ENCODE measurements at places on chromosomes 16 and 17.

DNA sequence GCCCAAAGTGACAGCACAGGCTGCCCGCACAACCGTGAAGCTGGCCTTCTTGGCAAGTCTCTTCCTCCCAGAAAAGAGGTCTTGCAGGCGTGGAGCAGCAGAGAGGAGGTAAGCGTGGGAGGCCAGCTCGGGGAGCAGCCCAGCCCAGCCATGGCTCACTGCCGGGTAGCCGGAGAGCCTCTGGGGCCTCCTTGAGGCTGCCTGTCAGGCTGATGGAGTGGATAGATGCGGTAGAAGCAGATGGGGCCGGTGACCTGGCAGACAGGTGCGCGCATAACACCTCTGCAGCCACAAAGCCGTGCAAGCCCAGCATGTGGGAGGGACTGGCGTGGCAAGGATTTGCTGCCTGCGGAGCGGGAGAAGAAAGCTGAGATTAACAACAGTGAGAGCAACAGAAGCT, 17.1 kb upstream of the DOK4 start:
- DNase-seq: no peak

DNA sequence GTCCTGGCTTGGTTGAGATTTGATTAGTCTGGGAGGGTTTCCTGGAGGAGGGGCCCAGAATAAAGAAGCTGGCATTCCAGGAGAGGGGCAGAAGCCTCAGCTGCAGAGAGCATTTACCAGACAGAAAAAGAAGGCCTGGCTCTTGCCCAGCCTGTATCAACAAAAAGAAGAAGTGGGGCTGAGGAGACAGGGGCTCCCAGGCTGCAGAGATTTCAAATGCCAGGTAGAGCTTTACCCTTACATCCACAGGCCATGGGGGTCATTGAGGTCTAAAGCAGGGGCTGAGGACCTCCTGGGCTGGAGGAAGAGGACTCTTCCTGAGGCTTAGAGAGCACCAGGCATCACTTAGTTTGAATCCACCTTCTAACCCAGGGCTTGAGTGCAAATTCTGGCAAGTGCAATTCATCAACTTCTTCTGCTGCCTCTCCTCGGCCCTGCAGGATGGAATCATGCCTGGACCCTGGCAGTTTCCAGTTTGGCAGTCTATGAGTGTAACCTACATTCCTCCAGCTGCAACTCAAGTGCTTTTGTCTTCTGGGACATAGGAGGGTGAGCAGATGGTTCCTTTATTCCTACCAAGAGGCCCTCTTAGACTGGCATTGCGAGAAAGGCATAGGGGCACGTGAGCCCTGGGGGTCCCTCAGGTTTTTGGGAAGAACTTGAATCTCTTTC, 15.3 kb downstream of the CA7 start:
- DNase-seq: no peak

DNA sequence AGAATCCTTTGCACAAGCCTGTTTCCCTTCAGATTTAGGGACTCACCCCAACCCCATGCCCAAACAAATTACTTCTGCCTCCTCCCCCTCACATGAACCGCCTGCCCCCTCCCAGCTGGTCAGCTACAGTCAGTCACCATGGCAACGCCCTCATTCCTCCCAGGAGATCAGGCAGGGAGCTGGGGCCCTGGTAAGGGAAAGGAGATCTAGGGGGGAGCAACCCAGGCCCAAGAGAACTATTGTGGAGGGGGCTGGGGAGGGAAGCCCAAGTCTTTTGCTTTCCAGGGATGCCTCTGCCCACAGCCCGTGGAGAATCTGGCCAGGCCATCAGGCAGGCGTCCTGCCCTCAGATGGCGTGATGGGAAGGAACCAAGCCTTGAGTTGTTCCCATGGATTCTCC, 2.8 kb downstream of the FAM171A2 start:
- no peak for DNase-seq

GRCh38 chr17:1914661-1915083, 84.9 kb downstream of the RPA1 start:
- no peak for DNase-seq

GRCh38 chr17:69122065-69122464, 19.6 kb downstream of the ABCA6 start:
- no peak for DNase-seq

- peak; percentile 60 for DNase-seq
Measured at GRCh38 chr17:37717627-37718323, 27.1 kb downstream of the HNF1B start.

GRCh38 chr17:30393491-30393890, 14.8 kb downstream of the CPD start:
- DNase-seq: no peak

DNA sequence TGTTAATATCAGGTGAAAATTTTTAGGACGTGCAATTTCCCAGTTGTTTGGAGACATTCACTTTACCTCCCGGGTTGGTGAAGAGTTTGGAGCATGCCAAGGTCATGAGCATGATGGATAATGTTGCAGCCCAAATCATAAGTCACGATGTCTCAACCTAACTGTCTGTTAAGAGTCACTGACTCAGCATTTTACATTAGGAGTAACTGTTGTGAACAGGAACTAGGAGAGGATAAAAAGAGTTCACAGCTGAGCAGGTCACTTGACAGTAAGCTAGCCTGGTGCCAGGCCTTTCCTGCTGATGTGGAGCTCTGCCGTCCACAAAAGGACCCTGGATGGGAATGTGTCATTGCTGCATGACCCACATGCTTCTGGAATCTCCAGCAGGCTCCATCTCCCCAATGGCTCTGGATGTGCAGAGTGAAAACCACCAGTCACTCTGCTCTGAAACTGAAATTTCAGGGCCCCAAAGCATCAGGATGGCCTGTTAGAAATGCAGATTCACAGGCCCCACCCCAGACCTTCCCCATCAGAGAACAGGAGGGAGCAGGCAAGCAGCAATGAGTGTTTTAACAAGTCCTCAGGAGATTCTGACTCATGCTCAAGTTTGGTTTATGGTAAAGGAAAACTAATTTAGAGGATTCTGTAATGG, 371.6 kb upstream of the MAF start:
- no peak for DNase-seq

- DNase-seq: no peak
Measured at GRCh38 chr17:34613064-34614019, 34.0 kb downstream of the TMEM132E start.

GRCh38 chr17:76673729-76674128, 30.2 kb upstream of the ST6GALNAC1 start:
- no peak for DNase-seq

- no peak for DNase-seq
Measured at GRCh38 chr17:55236316-55236715, 28.4 kb upstream of the HLF start.

DNA sequence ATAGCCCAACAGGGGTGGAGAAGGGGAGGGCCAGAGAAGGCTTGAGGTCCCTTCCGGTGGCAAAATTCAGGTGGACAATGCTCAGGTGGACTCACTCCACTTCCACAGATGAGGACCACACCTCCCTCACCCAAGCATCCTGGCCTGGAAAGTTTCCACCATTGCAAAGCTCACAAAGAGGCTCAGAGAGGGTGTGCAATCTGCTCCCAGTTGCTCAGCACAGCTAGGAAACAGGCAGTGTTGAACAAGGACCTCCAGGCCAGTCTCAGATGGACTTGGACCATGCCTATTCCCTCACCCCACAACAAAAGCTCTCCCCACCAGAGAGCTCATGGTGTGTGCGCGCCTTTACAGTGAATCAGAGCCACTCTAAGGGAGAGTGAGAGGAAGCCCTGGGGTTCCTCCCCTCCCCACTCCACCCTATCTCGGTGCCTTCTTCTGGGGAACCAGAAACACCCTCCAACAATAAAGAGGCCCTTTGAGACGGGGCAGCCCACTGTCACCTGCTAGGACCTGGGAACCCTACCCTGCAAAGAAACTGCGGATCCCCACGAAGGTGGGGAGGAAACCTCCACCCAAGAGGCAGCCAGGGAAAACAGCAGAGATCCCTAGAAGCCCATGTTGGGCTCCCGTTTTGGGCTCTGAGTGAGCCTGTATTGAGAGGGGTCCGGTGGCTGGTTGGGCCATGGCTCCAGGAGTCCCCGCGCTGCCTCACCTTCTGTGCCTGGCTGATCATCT, 1.6 kb downstream of the FAM83G start:
- DNase-seq: no peak

- DNase-seq: no peak
Measured at GRCh38 chr16:81347425-81347824, 32.7 kb downstream of the GAN start.

- no peak for DNase-seq
Measured at GRCh38 chr17:57178839-57179238, 77.5 kb upstream of the MSI2 start.
